Stimulated activated CD4-positive, alpha-beta T cell treated with anti-CD3 and anti-CD28 coated beads, Interleukin-12 subunit alpha, Interleukin-12 subunit beta, amount 100 ng/mL, for 48 hours (primary cell): ENCODE measurements at places on chromosomes 5 and 9.

- DNase-seq = no peak
Observed at GRCh38 chr5:19555876-19556275, 432.1 kb downstream of the CDH18 start.

DNA sequence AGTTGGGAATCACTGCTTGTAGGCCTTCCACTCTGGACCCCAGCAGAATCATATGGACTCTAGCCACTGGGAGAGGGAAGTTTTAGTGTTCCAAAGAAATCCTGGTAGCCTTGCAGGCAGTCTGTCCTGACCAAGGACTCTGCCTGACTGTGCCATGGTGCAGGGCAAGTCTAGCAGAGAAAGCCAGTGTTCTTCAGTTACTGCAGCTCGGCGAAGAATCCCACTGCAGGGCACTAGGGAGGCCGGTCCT, 20.3 kb upstream of the MATR3 start:
- no peak for DNase-seq

DNA sequence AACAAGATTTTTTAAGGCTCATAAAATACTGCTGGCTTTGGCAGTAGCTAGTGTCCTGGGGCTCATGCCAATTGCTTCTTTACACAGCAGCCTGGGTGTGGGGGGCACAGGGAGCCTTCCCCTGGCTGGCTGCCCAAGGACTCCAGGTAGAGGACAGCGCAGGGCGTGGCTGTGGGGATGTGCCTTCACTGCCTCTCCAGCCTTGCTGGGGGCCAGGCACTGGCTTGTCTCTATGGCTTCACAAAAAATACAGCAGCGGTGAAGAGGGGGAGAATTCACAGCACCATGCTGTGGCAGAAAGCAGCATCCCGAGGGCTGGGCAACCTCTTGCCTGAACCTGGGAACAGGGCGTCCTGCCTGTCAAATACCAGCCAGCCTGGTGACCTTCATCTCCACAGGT, 57.4 kb downstream of the DAP start:
- no peak for DNase-seq

DNA sequence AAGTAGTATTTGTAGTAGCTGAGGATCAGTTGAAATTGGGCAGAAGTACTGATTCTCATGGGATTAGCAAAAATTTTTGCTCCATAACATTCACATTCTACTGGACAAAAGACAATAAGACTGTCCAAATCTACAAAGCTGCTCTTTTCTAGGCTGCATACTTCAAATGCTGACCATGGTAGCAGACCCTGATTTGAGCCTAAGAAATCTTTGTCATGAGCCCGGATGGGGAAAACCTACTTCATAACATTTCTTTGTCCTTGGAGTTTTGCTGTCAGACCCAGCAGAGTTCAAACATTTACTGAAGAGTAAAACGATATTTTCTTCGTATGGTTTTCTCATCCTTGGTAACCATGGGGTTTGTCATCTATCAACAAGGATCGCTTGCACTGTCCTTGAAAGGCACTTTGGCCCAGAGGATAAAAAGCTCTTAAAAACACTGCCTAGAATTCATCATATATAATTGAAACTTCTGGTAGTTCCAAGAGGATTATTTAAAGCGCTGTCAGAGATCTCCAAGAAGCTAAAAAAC, 216.9 kb downstream of the CAVIN4 start:
- DNase-seq = no peak

DNA sequence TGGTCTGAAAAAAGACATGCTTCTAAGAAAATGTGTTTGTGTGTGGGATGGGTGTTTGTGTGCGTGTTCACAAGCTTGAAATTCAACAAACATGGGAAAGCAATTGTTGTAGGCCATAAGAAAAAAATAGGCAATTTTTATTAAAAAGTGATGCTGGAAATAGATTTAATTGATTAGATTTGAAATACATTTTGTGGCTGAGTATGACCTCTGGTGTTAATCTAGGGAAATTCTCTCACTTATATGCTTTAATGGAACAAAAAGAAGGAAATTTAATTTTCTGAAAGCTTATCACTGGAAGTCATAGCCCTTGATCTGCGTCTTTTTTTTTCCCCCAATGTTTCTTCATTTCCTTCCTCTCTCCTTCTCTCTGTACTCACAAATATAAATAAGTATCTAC, 3.5 kb upstream of the KCNN2 start:
- DNase-seq = no peak

DNA sequence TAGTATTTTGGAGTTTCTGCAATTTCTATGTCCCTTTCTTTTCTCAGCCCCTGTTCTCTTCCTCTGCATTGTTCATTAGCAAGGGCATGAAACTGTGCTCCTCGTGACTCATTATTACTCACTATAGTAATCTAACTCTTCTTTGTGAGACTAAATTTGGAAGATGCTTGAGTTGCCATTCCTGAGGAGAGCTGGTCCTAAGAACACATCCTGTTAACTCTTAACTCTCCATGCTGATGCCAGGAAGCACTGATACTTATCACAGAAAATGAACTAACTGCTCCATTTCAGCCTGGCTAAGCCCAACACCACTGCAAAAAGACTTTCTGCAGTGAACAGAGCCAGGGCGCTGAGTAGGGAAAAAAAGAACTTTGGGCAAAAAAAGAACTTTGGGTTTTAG, 10.6 kb upstream of the CSNK1A1 start:
- peak; percentile 27 for DNase-seq

GRCh38 chr5:122902263-122902662, 56.9 kb downstream of the SNX24 start:
- no peak for DNase-seq

DNA sequence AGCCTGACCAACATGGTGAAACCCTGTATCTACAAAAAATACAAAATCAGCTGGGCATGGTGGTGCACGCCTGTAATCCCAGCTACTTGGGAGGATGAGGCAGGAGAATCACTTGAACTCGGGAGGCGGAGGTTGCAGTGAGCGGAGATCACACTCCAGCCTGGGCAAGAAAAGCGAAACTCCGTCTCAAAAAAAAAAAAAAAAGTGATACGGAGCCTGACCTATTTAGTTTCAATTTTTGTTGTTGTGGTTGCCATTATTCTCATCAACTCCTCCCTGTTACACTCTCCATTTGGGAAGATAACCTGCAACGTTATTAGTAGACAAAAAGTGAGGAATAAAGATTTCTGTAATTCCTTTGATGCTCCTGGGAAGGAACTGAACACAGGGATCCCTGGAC, 1.3 kb downstream of the STOM start:
- no peak for DNase-seq

- DNase-seq = peak; percentile 12
Observed at GRCh38 chr5:150989695-150990094, 30.7 kb upstream of the GPX3 start.

DNA sequence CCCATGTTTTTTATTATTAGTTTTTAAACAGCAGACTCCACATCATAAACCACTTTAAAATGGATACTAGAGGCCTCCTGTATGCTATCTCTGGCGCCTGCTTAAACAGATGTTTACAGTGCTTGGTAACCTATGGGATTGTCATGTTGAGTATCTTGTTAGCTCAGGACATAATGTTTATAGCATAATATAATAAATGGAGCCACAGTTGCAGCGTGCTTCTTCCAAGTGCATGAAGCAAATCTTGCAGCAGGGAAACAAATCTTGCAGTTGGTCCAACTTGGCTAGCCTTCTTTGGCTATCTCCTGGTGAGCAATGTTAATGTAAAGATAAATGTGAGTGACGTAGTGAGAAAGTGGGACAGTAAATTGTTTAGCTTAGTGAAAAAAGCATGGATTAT, 2.8 kb downstream of the GHR start:
- no peak for DNase-seq

DNA sequence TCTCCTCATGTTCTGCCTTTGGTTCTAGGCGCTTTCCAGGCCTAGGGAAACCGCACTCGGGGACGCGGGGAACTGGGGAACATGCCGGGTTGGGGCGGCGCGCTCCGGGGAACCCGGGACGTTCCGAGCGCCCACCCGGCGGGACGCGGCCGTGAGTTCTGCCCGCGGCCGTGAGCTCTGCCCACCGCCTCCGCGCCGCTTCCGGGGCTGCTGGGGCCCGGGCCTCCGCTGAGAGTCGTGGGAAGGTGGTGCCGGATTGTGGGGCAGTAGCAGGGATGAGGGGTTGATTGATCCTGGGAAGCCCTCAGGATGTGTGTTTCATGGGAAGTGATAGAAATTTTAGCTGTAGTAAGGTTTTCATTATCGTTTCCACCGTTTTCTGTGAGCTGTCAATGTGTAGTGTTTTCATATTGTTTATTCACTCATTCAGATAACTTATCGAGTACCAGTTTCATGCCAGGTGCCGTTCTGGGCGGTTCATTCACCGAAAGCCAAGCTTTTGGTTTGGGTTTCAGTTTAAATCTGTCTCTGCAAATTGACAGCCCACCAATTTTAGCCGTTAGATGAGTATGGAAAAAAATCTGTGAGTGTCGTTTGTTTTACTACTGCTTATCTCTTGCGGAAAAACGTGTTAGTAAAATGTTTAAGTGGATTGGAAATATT, 657 bp downstream of the MTRR start:
- no peak for DNase-seq

GRCh38 chr9:124198948-124199347, 58.8 kb upstream of the NEK6 start:
- no peak for DNase-seq

GRCh38 chr5:147557876-147558745, 48.2 kb upstream of the DPYSL3 start:
- no peak for DNase-seq

DNA sequence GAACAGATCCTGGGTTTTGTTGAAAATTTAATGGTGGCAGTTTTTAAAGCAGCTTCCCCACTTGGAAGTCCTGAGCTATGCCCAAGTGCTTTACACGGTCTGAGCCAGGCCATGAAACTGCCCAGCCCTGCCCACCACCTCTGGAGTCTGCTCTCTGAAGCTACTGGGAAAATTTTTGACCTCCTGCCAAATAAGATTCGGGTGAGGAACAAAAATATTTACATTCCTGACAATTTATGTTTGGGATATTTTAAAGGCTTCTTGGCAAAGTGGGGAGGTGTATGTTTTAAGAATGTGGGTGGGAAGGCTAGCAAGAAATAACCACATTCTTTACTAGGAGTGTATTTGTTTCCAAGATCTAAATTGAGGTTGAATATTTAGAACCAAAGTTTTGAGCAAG, 50.0 kb downstream of the HACD4 start:
- no peak for DNase-seq

- DNase-seq = no peak
Observed at GRCh38 chr5:143674469-143674786, 137.5 kb upstream of the HMHB1 start.

DNA sequence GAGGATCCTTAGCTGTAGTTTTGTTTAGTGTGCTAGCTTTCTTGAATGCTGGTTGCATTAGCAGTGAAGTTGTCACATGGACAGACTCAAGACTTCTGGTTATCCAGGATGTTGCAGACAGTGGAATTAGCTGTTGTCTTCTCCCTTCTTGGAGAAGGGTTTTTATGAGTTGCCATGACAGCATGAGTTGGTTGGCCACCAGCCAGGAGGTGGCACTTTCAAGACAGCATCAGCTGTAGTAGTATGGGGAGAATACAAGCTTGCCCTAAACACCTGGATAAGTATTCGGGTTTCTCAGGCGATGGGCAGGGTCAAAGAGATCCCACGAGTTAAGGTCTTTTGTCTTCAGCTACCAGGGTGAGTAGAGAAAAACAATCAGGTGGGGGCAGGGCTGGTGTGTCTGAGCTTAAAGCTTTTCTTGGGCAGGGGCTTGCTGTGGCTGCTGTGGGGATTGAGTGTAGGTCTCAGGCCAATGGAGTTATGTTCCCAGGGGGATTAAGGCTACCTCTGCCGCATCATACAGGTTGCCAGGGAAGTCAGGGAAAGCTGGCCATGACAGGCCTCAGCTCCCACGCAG, 7.7 kb upstream of the C5orf47 start:
- no peak for DNase-seq

DNA sequence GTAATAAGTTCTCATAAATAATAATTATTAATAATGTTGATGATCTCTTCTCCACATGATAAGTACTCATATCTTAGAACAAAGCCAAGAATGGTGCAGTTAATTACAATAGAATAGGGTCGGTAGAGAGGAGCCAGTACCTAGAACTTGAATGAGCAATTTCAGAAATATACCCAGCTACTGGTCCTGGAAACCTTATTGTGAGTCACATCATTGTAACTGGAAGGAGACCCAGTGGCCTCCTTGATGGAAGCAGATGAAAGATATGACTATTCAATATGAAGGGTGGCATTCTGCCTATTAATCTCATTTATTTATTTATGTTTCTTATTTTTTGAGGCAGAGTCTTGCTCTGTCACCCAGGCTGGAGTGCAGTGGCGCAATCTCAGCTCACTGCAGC, 37.7 kb upstream of the SHOC1 start:
- no peak for DNase-seq

DNA sequence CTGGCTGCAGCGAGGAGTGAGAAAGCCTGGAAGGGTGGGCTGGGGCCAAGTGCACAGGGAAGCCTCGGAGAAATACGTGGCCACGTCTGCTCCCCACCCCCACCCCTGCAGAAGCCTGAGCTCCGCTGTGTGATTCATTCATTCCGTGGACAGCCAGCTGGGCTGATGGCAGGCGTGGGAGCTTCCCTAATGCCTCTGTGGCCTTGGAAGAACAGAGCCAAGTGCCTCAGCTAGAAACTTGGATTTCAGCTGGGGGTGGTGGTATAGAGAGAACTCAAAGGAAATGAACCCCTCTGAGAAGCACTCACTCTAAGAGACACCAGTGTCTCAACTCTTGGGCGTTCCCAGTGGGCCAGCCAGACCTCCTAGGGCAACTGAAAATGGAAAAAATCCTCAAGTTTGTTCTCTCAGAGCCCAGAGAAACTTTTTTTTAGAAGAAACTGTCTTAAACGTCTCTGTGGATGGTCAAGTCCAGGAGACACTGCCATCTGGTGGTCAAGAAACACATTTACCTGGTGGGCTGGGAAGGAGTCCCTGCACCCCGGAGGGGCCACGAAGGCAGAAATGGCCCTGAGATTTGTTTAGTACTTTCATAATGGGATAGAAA, 18.0 kb downstream of the ATOX1 start:
- no peak for DNase-seq

DNA sequence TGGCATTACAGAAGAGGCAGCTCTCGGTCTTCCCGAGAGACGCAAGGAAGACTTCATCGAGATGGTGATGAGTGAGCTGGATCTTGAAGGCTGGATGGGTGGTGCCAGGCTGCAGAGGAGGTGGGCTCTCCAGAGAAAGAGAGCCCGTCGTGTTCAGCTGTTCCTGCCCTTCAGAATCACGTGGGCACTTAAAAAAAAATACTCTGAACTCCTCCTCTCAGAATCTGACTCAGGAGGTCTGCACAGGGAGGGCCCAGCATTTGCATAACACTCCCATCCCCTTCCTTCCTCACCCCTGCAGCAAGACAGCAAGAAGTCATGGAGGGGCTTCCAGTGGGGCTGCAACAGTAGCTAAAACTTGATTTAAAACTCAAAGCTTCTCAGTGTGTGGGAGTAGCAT, 203.0 kb downstream of the ATPSCKMT start:
- no peak for DNase-seq

- no peak for DNase-seq
Observed at GRCh38 chr9:9177081-9177480, 1377.5 kb upstream of the DMAC1 start.

- DNase-seq = no peak
Observed at GRCh38 chr9:35682520-35683315, 7.0 kb downstream of the TPM2 start.

- no peak for DNase-seq
Observed at GRCh38 chr9:114138552-114138971, 16.8 kb upstream of the COL27A1 start.

- peak; percentile 93 for DNase-seq
Observed at GRCh38 chr5:68433923-68434879, 218.6 kb downstream of the PIK3R1 start.
